ENCODE measurements at places on chromosomes 7 and 10. TPM values are rescaled to one million over a fixed set of nuclear protein-coding genes. Genes with fewer than 3 reads are reported as not detected.

NAT16 gene
- total RNA-seq = not detected

NPC1L1 gene
- not detected for total RNA-seq

SLC16A9 gene
- total RNA-seq = not detected

OR6B1 gene
- not detected for total RNA-seq

SLC18A2 gene
- not detected for total RNA-seq

- DNase-seq = peak; percentile 43
These were observed 769.7 kb downstream of the TNS3 start for GRCh38 chr7:46812101-46812675.

DNA sequence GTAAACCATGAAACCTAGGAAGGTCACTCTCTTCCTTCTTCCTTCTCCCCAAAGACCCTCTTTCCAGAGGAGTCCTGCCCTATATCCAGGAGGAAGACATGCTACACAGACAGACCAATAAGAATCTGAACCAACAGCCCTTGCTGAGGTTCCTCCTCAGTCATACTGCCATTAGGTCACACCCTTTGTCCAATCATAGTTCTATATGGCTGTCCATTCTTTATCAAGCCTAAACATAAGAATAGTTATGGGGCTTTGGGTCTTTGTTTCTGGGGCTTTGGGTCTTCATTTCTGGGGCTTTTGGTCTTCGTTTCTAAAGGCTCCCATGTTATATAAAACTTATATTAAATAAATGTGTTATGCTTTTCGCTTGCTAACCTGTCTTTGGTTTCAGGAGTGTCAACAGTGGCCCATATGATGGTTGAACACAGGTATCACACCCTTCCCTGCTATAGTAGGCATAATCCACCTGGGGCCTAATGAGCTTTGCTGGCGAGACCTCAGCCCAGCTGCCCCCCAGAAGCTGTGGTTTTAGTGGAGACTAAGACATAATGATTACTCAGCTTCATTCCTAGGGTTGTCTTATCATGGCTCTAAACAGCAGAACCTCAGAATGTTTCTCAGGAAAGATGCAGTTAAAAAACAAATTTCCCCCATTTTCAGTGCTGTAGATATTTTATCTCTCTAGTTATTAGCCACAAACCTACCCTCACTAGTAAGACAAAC lies 91.6 kb downstream of the ELMO1 start:
- DNase-seq = no peak

DNA sequence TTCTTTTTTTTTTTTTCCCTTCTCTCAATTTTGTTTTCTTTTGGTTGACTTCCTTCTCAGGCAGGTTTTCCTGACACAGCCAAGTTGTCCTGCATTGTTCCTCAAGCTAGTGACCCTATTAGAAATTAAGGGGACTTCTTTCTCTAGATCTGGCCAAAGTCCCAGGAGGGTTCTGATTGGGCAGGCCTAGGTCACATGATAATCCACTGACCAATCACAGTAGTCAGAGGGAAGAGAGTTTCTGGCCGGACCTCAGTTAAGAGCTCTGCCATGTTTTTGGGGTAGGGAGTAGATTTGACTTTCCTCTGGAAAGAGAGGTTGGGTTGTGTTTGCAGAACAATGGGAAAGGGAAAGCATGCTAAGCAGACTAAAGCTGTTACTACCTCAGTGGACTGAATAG lies 16.2 kb downstream of the VWA2 start:
- no peak for DNase-seq

DNA sequence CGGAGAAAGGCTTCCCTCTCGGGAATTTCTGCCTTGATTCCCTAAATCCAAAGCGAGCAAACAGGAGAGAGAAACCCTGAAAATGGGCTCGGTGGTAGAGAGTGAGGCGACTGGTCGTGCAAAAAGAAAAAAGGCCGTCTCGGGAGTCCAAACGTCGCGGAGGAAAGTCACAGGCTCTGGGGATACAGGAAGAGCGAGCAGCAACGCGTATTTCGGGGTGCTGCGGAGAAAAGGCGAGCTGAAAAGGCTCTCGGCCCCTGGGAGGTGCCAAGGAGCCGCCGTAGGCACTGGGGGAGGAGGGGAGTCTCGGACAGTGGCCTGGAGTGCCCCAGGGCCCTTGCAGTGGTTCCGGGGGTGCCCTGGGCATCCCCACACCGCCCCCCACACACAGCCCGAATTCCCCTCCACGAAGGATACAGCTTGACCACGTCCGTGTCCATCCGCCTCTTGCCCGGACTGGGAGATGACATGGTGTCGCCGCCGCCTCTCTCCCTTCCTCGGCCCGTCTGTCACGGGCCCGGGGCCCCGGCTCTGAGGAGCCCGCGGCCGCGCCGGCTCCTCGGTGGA lies 591 bp downstream of the UBE2H start:
- peak; percentile 39 for DNase-seq

DNA sequence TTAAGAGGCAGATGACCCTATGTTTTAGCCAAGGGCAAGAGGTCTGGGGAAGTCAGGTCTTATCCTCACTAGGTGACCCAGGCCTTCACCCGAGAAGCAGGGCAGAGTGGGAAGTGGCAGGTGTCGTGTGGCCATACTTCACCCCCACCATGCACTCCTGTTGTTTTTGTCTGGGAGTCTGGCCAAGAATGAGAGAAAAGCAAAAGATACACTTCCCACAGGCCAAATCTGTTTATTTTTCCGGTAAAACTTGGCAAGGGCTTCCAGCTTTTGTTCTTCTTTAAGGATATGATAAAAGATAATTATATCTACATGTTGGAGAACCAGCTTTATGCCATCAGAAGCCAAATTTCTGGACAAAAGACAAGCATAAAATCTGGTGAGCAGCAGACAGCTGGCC lies 137.4 kb upstream of the CDC14C start:
- peak; percentile 11 for DNase-seq

DNA sequence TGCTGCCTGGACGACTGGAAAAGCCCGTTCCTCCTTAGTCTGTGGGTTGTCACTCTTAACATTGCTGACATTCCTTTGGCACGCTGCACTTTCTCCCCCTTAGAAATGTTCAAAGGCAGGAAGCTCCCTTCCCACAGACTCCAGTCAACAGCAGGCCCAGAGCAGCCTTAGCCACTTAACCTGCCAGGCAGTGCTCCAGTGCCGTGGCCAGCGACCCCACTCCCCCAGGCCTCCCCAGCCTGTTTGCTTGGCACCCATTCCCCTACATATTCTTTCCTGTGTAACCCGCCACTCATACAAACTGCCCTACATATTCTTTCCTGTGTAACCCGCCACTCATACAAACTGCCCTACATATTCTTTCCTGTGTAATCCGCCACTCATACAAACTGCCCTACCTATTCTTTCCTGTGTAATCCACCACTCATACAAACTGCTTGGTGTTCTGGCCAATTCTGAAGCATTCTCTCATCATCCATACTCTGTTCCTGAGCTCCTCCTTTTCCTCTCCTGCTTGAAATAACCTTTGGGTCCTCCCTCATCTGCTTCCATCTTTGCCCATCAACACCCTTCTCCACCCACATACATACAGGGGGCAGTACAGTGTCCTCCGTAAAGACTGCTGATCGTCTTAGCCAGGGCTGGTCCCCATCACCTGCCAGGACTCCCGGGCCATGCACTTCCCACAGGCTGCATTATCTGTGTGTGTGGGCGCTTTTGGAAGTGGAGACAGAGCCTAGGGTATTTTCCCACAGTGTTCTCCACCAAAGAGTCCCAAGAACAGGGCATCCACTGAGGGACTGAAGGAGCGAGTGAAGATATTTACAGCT lies 57.3 kb downstream of the ADARB2 start:
- DNase-seq = no peak

DNA sequence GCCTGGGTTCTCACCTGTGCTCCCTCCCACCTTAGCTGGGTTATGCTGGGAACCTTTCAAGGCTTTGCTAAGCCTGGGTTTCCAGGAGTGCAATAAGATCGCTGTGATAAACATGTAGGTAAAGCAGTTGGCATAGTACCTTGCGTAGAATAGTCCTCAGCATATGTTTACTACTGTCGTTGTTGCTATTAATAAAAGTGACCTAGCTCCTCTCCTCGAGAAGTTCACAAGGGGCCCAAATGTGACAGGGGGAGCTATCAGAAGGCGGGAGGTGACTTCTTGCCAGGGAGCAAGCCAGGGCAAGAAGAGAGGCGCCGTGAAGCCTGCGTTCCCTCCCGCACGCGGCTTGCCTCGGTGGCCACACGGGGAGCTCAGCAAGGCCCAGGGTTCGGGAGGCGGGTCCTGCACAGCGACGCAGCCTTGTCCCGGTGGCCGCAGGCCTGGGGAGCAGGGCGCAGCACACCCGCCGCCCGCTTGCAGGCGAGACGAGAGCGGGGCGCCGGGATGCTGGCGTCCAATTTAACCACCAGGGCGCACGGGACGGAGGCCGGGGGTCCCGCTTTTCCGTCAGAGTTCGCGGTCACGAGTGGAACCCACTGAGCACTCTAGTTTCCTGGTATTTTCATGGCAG lies 106.2 kb downstream of the SNX10 start:
- no peak for DNase-seq

GRCh38 chr10:95850791-95851190 lies 57.0 kb upstream of the CC2D2B start:
- no peak for DNase-seq

GRCh38 chr10:111392910-111393309 lies 316.1 kb downstream of the ADRA2A start:
- no peak for DNase-seq

DNA sequence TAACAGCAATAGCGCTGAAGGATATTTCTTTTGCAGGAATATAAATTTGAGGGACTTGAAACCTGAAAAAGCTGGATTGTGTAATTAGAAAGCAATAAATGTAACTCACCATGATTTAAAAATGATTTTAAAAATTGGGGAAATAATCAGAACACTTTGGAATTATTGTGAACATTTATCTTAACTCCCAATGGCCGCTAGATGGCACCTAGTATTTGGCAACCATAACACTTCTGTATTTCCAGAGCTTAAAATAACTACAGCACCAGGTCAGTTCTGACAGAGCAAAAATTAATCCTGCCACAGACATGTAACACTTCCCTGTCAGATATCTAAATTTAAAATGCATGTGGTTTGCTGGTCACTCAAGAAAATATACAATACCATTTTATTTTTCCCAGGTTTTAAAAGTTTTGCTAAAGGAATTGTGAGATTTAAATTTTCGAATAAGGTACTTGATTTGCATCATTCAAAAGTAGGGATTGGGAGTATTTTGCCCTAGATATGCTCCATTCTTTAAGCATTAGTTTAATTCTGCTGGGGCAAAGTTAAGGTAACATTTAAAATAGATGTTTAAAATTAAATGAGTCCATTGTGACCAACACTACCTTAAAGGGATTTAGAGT lies 144.5 kb downstream of the PPP1R3A start:
- DNase-seq = peak; percentile 37
